ENCODE measurements at places on chromosomes 6 and 20.

DNA sequence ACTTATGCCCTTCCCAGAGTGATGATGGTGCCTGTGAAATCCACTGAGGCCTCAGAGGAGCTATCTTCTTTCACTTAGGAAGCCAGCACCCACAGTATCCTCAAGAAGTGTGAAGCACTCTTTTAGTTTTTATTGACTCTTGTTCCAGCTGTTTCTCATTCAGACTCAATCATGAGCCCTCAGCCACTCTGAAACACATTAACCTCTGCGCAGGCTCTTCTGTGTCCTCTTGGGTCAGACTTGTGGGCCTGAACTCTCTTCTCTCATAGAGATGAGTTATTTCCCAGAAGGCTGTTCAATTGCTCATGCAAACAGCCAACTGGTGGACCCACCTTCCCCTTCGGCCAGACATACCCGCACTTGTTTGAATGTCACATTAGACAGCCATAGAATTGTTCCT, 27.8 kb upstream of the PREP start:
- no peak for DNase-seq

GRCh38 chr6:22622351-22622750, 53.0 kb downstream of the HDGFL1 start:
- DNase-seq: no peak

- no peak for DNase-seq
These were observed 27.2 kb downstream of the MCUR1 start for GRCh38 chr6:13787137-13787536.

- DNase-seq: no peak
These were observed 225.2 kb upstream of the SGK1 start for GRCh38 chr6:134543128-134543527.

- no peak for DNase-seq
These were observed 105.9 kb downstream of the TRERF1 start for GRCh38 chr6:42345696-42346416.

- no peak for DNase-seq
These were observed 102.6 kb upstream of the FAM184A start for GRCh38 chr6:119181046-119181445.

GRCh38 chr20:37693242-37693634, 592 bp upstream of the CTNNBL1 start:
- no peak for DNase-seq

- DNase-seq: no peak
These were observed 13.8 kb downstream of the NQO2 start for GRCh38 chr6:3013486-3013885.

GRCh38 chr20:41798930-41799502, 180.8 kb upstream of the CHD6 start:
- no peak for DNase-seq

DNA sequence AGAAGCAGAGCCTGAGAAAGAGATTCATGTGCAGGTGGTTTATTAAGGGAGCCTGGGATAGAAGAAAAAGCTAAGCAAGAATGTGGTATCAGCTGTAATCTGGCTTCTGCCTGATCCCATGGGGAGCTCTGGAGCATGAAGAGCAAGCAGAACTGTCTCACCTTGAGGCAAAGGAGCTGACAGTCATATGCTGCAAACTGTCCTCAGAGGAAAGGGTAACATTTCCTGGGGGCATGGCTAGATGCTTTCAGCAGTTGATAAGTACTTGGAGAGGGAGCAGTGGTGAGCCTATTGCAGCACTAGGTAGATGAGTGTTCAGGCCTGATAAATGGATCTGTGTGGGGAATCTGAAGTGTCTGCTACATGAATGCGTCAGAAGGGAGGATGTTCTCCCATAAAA, 621.5 kb upstream of the BTBD3 start:
- no peak for DNase-seq

DNA sequence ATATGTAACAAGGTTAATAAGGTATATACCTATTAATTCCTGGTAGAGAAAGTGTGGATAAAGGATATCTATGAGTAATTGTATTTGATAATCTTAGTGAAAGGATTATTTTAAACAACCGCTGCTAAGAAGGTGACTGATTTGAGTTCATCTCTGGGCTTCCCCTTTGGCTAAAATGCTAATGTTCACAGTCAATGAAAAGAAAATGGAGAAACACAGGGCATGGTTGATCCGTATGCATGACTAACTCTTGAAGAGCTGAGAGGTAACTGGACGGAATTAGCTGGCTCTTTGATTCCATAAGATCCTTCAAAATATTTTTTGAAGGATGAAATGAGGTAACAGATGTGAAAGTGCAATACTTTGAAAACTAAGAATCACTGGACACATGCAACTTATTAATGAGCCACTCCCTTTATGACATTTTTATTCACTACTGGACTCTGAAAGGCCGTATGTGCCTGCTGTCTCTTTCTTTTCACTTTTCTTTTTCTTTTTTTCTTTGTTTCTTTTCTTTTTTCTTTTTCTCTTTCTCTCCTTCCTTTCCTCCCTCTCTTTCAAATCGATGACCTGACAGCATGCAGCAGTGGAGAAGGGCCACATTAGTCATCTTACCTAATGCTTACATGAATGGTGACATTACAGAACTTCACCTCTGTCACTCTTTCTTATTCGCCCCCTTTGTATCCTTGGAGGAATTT, 464.6 kb downstream of the CDKAL1 start:
- no peak for DNase-seq

DNA sequence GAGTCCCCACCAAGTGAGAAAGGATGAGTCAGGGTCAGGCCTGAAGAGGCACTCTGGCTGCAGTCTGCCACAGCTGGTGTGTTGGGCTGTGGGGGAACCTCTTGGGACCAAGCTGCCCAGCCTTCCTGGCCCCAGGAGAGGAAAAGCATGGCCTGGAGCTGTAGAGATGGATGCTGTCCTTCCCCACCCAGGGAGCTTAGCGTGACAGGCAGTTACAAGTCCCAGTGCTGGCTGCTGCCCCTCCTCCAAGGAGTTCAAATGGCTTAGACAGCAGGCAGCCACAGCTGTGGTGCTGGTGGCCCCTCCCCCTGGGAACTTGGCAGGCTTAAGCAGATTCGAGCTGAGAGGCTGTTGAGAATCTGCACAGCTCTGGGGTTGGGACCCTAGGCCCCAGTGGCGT, 253.2 kb downstream of the PLCB1 start:
- no peak for DNase-seq

GRCh38 chr6:10048370-10049297, 366.2 kb downstream of the TFAP2A start:
- no peak for DNase-seq

DNA sequence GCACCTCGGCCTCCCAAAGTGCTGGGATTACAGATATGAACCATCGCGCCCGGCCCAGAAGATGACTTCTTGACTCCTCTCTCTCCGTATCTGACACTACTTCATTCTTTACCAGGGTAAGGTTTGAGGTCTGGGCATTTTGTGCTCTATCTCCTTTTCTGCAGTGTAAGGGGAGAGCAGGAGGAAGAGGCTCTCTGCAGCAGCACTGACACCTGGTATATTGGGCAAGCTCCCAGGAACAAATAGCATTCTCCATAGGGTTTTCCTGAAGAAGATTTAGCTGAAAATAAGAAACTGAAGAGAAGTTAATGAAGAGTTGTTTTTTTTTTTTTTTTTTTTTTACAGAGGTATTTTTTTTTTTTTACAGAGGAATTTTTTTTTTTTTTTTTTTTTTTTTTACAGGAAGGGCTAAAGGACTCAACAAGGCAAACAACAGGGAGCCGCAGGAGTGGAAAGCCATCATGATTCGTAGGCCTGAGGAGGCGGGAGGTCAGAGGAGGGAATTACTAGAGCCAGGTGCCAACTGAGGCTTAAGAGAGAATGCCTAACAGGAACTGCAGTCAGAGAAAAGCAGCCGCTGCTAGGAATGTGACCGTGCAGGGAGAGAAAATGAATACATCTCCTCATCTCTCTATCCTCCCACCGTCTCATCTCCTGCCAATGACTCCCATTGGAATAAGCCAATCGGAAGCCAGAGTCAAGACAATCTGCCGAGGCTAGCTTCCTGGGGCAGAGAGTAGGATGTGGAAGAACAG, 34.7 kb upstream of the ADGRF4 start:
- no peak for DNase-seq

GRCh38 chr20:46872328-46873211, 22.1 kb upstream of the EYA2 start:
- DNase-seq: no peak

DNA sequence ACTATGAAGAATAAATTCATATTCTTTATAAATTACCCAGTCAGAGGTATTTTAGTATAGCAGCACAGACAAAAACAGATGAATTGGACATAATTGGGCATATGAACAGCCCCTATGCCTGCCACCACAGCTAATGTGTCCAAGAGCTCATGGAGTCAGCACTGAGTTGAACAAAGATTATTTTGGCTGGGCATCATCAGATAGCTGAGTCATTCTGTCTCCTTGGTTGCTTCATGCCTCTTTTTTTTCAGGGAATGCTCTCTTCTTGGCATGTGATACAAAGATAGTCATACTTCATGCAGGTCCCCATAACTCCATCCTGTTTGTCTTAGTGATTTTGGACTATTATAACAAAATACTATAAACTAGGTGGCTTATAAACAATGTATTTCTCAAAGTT, 275.6 kb downstream of the TENT5A start:
- no peak for DNase-seq
